ENCODE measurements at places on chromosomes 7 and 10.

GRCh38 chr10:97081621-97082235 is 104.0 kb downstream of the SLIT1 start:
- peak; percentile 21 for DNase-seq

DNA sequence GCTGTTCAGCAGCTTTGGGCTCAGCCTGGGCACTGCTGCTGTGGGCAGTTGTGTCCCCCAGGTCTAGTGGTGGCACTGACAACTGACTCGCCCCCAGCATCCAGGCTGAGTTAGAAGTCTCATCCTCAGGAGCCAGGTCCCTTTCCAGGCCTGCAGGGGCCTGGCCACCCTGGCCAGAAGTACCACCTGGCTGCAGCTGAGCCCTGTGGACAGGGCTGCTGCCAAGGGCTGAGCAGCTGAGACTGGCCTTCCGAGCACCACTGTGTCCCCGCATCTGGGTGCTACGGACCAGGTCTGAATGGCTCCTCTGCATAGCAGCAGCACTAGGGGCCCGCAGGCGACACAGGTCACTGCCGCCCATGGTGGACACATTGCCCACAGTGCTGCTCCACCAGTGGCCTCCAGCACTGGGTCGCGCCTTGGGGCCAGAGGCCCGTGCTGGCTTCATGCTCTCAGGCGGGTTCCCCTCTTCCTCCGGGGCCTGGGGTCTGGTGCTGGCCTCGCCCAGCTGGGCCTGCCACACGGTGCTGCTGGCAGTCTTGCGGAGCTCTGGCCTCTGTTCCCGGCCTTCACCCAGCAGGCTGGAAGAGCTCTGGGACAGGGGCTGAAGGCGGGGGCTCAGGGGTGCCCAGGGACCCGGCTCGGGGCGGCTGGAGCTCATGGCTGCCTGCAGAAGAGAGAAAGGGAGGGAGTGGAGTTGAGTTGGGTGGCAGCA is 6.2 kb downstream of the GPRIN2 start:
- DNase-seq = no peak

GRCh38 chr7:18293759-18294158 is 201.8 kb upstream of the HDAC9 start:
- DNase-seq = no peak

GRCh38 chr10:98244586-98244985 is 23.4 kb downstream of the LOXL4 start:
- no peak for DNase-seq

DNA sequence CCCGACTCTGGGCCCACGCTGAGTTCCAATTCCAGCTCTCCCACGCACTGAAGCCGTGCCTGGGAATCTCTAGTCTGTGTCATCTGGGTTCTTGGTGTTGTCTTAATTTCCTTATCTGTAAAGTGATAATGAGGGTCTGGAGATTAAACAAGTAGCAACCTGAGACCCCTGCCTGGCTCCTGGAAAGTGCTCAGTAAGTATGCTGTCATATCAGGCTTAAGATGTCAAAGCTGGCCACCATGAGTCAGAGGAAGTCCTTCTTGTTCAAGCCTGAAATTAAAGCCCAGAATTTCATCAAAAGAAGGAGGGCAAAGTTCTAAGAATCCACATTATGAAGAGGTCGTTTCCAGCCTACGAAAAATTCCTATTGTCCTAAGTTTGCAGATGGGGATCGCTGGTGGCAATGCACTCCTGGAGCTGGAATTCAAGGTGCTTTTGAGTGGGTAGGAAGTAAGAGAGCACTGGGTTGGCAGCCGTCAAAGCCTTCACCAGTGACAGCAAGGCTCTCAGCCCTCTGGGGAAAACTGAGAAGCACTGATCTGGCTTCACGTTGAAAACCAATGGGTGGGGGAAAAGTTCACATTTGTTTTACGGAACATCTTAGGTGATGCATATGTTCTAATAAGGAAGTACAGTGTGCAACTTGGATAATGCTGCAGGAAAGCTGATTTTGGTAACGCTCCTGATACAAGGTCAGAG is 50.3 kb upstream of the NCAPG2 start:
- no peak for DNase-seq

DNA sequence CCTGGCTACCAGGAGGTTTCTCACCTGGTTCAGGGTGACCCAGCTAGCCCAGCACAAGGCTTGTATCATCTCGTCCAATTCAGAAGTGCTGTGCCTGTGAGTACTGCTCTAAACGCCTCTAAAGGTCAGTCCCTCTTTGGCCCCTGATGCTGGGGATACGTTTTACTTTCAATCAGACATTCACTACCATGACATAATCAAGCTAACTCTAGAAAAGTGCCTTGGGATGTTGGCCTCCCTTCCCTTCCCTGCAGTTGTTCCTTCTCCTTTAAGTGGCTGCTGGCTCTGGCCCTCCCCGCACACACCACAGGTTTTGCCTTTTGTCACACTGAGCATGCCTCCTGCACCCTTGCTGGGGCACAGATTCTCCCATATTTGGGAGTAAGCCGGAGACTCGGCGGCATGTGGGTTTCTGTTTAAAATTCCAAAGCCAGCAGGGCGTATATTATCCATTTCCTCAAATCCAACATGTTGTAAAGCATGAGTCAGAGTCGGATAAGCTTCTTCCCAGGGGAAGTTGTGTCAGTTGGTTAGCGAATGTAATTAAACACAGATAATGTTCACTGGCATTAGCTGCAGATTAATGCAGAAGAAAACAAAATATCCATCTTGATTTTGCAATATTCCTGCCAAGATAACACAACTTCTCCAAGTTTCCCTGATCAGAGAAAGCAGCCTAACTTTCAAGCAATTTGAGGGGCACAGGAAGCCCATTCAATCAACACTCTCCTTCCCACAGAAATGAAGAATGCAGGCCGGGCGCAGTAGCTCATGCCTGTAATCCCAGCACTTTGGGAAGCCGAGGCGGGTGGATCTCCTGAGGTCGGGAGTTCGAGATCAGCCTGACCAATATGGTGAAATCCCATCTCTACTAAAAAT is 31.8 kb upstream of the VCL start:
- DNase-seq = no peak

DNA sequence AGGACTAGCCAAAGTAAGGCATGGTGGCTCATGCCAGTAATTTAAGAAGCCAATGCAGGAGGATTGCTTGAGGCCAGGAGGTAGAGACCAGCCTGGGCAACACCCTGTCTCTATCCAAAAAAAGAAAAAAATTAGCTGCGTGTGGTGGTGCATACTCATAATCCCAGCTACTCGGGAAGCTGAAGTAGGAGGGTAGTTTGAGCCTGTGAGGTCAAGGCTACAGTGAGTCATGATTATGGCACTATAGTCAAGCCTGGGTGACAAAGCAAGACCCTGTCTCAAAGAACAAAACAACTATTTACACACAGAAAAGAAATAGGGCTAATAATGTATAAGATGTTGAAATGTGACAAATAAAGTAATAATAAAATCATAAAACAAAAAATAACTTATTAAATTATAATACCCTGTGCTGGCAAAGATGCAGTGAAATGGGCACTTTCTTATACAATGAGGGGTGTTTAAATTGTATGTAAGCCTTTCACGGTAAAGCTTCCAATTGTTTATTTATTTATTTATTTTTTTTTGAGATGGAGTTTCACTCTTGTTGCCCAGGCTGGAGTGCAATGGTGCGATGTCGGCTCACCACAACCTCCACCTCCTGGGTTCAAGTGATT is 175.2 kb downstream of the TPST1 start:
- DNase-seq = no peak

DNA sequence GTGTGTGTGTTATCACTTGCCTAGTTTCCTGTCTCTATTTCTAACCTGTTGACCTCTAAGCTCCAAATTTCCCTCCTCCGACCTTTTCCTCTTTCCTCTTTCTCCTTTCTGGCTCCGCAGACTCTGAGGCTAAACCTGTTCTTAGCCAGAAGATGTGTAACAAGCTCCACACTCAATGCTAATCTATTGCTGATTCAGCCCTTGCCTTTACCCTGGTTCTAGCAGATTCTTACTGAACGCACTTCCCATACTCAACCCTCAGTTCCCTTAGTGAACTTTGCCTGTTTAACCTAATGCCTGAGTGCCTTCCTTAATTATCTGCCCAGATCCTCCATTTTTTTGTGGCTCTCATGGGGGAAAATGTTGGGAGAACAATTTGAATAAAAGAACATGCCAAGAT is 30.0 kb upstream of the SGMS1 start:
- DNase-seq = no peak

DNA sequence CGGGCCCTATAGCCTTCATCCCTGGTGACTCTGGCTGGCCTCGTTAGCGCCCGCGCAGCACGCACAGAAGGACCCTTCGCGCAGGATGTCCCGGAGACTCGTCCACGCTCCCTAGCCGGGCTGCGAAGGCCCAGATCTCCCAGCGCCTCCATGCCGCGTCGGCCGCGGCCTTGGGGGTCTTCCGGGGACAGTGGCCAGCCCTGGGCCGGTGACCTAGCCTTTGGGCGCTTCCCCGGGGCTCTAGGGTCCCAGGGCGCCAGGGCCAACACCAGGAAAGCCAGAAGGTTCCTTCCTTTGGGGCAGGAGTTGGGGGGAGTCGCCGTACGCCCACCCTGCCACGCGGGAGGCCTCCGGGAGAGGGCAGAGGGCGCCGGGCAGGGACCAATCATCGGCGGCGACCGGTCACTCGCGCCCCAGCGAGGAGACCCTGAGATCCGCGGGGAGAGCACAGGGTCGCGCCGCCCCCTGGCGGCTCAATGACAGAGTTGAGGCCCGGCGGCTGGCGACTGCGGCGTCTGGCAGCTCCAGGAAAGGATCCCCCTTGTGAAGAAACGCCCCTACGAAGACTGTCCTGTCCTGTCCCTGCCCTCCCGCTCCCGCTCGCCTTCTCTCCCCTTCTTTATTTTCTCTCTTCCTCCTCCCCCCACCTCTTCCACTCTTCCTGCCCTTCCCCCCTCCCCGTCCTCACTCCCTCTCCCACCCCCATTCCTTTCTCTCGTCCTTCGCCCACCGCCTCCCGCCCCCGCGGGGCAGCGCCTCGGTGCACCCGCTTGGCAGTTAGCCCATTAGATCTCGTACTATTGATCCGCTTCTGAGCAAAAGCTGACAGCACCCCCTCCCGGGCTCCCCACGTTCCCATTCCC is 62.3 kb upstream of the LBX1 start:
- DNase-seq = peak; percentile 22

DNA sequence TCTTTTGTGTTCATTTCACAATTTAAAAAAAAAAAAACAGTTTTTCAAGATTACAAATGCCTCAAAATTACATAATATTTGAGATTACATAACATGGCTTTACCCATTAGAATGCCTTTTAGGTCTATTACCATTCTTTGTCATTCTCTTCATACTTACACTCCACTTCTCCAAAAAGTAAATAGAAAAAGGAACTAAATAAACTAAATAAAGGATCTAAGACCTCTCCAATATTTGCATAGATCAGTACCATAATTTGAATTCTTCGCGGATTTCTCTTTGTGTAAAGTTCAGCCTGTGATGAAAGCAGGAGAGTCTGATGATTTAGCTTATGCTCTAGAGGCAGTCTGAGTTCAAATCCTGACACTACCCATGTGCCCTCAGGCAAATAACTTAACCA is 56.4 kb upstream of the C1GALT1 start:
- DNase-seq = no peak

- DNase-seq = no peak
Observed at GRCh38 chr10:79268161-79268601, 79.1 kb upstream of the PPIF start.

- DNase-seq = no peak
Observed at GRCh38 chr10:81866753-81867152, 8.2 kb upstream of the NRG3 start.

GRCh38 chr7:1508277-1508758 is 4.1 kb upstream of the INTS1 start:
- no peak for DNase-seq

- no peak for DNase-seq
Observed at GRCh38 chr7:73437621-73438416, 4.2 kb downstream of the FZD9 start.

DNA sequence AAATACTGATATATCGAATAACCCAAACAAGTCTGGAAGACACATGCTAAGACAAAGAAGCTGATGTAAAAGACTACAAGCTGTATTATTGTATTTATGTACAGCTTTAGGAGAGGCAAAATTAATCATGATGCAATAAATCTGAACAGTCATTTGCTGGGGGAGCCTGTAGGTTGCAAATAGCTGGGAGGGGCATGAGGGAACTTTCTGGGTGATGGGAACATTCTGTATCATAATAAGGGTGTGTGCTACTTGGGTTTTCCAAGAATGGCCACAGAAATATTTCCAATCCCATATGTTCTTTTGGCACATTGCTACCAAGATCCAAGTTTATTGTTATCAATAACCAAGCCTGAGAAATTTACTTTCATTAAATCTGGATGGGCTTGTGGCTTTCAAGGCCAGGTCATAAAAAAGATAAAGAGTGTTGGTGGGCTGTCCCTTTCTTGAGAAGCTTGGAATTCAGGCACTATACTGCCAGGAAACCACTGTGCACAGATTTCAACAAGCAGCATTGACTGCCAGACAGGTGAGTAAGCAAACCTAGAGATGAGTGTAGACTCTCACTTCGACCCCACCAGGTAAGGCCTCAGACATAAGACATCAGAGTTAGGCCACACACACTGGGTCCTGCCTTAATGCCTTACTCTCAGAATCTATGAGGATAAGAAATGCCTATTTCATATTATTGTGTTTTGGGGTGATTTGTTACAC is 629.7 kb upstream of the FZD8 start:
- no peak for DNase-seq

- DNase-seq = no peak
Observed at GRCh38 chr7:139730746-139731612, 46.8 kb downstream of the HIPK2 start.

- DNase-seq = no peak
Observed at GRCh38 chr10:63653747-63654146, 132.5 kb downstream of the REEP3 start.

- no peak for DNase-seq
Observed at GRCh38 chr10:100303724-100304319, 17.3 kb upstream of the BLOC1S2 start.

DNA sequence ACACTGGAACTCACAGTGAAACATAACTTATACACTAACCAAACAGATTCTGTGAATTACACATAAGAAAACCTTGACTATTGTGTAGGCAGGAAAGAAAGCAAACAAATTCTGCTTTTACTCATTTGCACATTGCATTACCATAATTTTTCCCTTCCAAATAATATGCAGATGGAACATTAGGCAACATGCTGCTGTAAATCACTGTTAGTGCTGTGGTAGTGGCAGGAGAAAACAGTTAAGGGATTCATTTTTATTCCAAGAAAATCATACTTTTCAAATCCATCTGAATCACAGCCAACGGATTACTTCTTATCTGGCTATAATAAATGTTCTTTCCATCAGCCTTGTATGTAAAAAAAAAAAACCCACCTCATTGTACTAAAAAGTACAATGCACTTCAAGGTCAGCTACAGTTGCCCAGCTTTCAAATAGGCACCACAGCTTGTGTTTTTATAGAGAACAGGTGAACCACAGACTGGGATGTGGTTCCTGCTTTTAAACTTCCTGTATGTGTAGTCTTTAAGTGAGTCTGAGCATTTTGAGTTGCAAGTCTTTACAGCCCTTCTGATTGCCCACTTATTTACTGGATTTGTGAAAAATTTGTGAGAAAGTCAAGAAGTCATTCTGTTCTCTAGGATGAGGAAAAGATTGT is 590.0 kb upstream of the SEMA3D start:
- DNase-seq = no peak

DNA sequence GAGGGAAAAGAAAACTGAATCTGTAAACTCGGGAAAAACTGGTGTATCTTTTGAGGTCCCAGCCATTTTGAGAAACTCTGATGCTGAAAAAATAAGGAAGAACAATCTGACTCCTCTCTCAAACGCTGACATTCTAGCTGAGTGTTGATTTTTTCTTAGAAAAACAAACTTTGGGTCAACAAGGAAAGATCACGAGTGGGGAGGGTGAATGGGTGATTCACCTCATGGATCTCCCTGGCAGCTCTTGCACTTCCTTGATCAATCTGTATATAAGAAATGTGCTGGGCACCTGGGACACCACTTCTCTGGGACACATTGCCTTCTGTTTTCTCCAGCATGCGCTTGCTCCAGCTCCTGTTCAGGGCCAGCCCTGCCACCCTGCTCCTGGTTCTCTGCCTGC is at the start of gene PIP:
Gene PIP (plus strand): TSS at position 297 of the 400 bp plus-strand sequence. CDS start 40 bp downstream, at position 337.
- DNase-seq = no peak
